ENCODE measurements at places on chromosomes 5 and 9. TPM values are rescaled to one million over a fixed set of nuclear protein-coding genes. Genes with fewer than 3 reads are reported as not detected.
A peak's percentile ranks its signal among the peaks of the same experiment; 100 is the strongest.

BTNL9 gene
- total RNA-seq, result 8.0 TPM

SLC6A7 gene
- total RNA-seq, result not detected

ADAMTSL2 gene
- 55.2 TPM for total RNA-seq

PAX5 gene
- total RNA-seq, result not detected

GABRA1 gene
- total RNA-seq, result not detected

FBP2 gene
- not detected for total RNA-seq

AQP3 gene
- total RNA-seq, result 17.2 TPM

- no peak for DNase-seq
Measured at GRCh38 chr9:96726946-96727345, 50.9 kb downstream of the ZNF510 start.

DNA sequence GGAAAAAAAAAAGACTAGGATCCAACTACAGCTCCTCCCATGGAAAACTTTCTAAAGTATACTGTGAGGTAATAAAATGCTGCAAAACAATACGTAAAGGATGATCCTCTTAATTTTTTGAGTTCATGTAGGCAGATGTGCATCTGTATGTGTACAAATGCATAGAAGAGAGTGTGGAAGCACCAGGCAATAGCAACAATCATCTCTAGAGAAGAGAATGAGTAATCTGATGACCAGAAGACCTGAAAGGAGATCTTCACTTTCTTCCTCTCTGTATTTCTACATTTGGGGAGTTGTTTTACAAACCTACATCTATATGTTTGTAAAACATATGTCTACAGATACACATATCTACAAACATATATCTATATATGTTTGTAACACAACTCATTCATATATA lies 29.3 kb upstream of the SPDL1 start:
- no peak for DNase-seq

GRCh38 chr5:41707853-41708603 lies 162.2 kb downstream of the OXCT1 start:
- DNase-seq, result no peak

DNA sequence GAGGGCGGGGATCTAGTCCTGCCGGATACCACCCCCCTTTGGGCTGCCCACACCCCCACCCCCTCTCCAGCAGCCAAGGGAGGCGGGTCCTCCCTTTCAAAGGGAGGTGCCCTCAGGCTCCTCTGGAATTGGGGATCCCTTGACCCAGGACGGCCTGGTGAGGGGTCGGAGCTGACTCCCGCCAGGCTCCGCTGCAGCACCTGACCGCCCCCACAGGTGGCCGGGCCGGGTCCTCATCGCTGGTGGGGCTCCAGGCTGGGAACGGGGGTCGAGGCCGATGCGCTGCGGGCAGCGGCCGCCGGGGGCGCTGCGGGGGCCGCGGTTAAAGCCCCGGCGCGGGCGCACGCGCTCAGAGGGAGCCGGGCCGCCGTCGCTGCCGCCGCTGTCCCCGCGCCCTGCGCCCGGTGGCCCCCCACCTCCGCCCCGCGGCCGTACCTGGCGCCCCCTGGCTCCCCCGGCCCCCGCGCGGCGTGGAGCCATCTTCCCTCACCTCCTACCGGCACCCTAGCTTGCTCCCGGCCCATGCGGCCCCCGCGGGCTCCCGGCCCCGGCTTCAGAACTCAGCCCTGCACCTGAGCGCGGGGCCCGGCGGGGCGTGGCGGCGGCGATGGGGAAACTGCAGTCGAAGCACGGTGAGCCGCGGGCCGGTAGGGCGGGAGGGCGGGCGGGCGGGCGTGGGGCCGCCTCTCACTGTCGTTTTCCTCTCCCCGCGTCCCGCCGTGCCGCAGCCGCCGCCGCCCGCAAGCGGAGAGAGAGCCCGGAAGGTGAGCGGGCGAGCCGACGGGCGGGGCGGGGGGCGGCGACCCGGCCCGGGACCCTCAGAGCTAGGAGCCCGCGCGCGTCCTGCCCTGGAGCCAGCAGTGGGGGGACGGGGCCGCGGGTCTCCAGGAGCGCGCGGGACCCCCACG lies at the start of gene NKD2:
Gene NKD2 (plus strand): TSS at position 352 of the 908 bp plus-strand sequence. CDS start 256 bp downstream, at position 608.
- peak; percentile 80 for DNase-seq

DNA sequence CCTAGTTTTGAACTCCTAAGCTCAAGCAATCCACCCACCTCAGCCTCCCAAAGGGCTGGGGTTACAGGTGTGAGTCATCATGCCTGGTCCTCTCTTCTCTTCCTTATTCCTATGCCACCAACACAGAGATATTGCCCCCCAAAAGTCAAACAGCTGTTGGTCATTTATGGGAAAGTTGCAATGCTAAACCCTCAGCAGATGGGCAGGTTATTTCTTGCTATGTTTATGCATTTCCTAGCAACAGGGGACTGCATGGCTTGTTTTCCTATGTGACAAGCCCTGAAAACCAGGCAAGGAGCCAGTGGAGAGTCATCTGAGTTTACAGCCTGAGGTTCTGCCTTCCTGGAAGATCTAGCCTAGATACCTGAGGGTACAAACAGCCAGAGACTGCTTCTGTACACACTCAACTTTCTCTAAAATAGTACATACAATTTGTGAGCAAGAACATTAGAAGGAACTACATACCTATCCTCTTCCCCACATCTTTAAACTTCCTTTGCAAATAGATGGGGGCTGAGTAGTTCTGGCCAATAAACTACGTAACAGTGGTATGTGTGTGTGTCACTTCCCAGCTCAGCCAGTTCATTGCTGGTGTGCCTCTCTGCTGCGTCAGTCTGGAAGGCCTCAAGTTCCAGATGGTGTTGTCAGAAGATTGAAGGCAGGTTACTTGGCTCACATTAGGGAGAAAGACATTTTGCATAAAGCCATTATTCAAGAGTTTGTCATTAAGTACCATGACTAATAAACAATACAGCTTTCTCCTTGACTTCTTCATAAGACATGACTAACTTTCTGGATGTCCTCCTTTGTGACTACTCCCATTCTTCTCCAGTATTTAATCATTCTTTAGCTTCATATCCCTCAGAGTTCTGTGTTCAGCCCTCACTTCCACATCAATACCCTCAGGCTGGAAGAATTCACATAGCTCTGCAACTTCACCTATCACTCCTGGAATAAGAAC lies 65.3 kb downstream of the CSNK1A1 start:
- peak; percentile 84 for DNase-seq

- DNase-seq, result no peak
Measured at GRCh38 chr5:943201-943917, 50.7 kb downstream of the TRIP13 start.

DNA sequence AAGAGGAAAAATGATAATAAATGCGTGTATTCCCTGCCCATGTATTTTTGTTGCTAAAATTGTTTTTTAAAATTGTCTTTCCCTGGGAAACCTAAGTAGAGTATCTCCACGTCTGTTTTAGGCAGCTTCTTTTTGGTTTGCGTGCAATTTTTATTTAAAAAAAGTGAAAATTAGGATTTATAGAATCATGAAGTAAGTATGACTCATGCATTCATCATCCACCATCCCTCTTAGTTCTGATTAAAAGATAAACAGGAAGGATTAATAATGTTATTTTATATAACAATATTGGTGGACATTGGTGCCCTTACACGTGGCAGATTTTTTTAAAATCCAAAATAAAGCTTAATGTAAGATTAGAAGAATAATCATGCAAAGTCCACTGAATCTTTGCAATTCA lies 358.7 kb downstream of the MED10 start:
- no peak for DNase-seq

- no peak for DNase-seq
Measured at GRCh38 chr9:92176068-92176799, 61.0 kb upstream of the SPTLC1 start.

DNA sequence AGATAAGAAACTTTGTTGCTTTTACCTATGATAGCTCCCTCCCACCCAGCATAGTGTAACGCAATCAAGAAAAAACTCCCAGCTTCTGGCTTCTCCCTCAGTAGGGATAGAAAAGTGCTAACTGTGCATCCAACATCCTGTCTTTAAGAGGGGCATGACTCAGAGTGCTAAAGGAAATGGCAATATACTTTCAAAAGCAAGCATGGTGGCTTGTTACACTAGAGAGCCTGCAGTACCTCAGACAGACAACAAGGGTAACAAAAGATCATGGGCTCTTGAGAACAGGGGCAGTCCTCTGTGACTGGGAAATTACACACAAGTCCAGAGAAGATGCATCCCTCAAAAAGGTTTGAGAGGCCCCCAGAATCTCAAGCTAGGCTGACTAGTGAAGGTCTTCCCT lies 37.8 kb downstream of the PRELID2 start:
- no peak for DNase-seq

DNA sequence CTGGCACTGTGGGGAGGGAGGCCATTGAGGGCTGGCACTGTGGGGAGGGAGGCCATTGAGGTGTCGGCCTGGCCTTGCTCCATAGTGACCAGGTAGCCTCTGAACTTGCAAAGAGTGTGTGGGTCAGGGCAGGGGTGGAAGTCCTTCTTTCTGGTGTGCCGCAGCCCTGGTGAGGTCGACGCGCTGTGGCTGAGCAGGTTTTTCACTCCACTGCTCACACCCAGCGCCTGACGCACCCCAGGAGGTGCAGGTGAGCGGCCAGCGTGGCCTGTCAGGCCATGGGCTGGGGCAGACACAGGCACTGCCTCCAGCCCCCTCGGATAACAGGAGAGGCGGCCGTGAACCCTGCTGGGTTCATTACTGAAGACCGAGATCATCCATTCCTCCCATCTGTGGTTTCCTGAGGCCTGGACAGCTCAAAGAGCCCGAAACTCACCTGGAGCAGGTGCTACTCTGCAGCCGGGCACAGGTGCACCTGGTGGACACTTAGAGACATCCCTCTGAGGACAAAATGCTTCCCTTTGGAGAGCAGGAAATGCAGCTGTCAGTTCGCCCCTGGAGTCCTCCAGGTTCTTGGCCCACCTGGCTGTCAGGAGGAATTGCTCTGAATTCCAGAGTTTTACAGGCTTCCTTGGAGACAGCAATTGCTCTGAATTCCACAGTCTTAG lies 32.4 kb downstream of the LHX3 start:
- peak; percentile 43 for DNase-seq

DNA sequence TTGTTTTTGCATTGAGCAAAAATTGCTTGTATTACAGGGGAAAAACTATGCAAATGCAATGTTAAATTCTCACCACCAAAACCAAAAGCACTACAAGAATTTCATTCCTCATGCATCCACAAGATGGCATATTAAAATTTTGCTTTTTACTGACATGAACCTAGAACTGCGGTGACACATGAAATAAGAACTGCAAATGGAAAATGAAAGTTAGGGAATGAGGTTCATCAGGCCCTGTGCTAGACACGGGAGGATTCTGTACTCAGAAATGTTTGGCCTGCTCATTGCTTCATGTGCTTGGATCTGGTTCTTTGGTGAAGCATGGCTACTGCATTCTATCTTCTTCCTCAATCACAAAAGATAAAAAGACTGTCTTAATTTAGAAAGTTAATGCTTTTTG lies 9.1 kb upstream of the RFK start:
- no peak for DNase-seq

GRCh38 chr9:133583586-133583985 lies 25.6 kb downstream of the FAM163B start:
- DNase-seq, result peak; percentile 99

GRCh38 chr5:18238321-18238720 lies 604.1 kb downstream of the TAF11L14 start:
- no peak for DNase-seq

DNA sequence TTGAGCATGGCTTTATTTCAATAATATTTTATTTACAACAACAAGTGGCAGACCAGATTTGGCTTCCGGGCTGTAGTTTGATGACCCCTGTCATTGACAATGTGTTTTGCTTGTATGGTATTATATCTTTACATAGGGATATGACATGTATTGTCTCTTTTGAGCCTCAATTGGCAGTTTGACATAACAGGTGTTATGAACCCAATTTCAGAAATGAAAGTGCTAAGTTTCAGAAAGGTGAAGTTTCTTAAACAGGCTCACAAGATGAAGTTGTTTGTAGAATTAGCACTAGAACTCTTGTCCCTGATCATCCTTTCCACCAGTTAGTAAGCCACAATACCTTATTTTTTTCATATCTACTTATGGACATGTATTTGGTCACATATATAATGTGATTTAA lies 303.0 kb upstream of the GRIA1 start:
- no peak for DNase-seq

GRCh38 chr9:106872641-106873040 lies 9.7 kb downstream of the ZNF462 start:
- no peak for DNase-seq

- no peak for DNase-seq
Measured at GRCh38 chr9:115071176-115071575, 46.8 kb downstream of the TNC start.

DNA sequence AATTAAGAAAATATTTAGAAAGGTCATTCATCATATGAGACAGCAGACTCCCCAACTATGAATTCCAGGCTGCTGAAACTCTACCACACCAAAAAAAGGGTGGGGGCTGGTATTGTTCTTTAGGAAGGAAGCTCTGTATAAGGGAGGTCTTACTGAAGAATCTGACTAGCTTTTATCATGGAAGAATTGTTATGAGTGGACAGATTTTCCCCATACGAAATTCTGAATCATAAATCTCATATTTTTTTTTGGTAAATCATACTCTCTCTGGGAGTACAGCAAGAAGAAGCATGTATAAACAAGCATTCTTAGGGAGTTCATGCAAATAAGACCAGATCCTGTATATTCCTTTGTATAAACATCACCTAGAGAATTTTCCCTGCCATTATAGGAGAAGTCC lies 220.0 kb downstream of the SLC12A2 start:
- DNase-seq, result no peak

DNA sequence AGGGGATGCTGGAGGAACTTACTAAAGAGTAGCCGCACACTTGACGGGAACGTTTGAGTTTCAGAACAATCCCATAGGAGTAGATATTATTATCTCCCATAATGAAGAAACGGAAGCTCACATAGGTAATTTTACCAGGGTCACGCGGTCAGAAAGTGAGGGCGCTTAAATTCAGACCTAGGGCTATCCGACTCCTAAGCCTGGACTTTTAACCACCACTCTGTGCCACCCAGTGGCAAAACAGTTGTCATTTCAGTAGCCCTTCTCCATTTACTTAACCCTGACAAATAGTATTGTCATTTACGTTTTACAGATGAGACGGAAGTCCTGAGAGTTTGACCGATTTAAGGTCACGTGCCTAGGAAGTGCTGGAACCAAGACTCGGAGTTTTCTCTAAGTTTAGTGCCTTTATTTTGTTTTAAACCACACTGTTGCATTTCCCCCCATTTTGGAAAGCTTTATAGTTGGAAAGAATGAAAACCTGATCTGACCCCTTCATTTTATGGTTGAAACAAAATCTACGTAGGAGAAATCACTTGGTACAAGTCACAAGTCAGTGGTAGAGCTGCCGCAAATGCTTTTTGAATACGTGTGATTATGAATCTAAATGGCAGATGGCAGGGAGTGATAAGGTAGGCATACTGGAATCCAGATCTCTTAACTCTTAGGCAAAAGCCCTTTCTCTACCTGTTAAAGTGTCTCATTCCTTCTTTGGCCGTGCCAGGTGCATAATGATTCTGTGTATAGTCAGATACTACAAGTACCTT lies 650 bp downstream of the MRRF start:
- no peak for DNase-seq

- DNase-seq, result peak; percentile 29
Measured at GRCh38 chr5:936149-937144, 43.8 kb downstream of the TRIP13 start.

DNA sequence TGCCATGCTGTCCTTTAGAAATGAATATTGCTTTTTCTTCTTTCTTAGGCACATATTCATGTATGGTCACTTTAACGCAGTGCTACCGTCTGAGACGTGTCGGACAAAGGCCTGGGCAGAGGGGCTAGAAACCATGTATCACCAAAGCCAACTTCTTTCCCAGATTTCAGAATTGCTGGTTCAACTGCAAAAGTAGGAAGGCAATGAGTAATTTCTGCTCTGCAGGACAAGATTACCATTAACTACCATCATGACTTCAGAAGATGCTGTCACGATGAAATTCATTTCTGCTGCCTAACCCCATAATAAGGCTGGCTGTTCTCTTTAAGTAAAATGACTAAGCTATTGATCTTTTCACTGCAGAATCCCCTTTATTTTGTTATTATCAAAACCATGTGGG lies 306.7 kb downstream of the PDE4D start:
- DNase-seq, result no peak
